IMR-90 (cell line): ENCODE measurements at places on chromosomes 5 and 9. TPM values are rescaled to one million over a fixed set of nuclear protein-coding genes. Genes with fewer than 3 reads are reported as not detected.

Gene HRCT1
- total RNA-seq = 1.1 and 1.7 TPM in 2 replicates

DNA sequence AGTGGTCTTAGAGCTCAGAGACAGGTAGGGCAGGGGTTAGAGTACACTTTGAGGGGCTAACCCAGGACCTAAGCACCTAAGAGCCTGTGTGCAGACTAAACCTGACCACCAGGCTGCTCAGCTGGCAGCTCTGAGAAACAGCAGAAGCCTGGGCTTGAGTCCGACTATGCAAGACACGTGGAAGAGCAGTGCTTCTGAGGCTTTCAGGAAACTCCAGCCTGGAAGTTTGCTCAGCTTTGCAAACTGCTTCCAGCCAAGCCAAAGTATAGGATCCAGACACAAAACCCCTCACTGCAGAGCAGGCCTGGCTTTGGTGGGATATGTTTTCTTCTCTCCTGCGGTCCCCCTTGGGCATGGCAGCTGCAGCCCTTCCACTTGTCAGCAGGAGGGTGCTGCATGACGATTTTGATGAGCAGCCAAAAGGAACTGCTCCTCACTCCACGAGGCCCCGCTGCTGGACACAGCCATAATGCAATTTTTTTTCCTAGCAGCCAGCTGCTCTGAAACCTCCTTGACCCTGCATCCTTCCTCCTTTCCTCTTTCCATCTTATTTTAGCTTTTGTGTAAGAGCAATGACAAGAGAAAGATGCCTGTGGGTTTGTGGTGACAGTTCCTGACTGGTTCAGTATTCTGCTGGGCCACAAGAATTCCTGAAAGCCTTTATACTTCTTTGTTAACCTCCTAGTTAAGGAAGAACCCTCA, 123.1 kb downstream of the LIFR start:
- no peak overlapping the region for H3K4me3 ChIP-seq
- peak; percentile 87 for DNase-seq
- no peaks in the 10 kb centered on the region for H3K36me3 ChIP-seq

- no peak overlapping the region for H3K27ac ChIP-seq
- no peaks in the 10 kb centered on the region for H3K36me3 ChIP-seq
- DNase-seq = no peak
- H3K4me1 ChIP-seq = no peaks in the 10 kb centered on the region
- H3K27me3 ChIP-seq = peaks cover 1% of the 10 kb centered on the region; the same call in 1 of the 2 replicates
Measured at GRCh38 chr9:33740075-33740474, 55.3 kb upstream of the PRSS3 start.

GRCh38 chr5:9516591-9516990, 29.3 kb downstream of the SEMA5A start:
- no peaks in the 10 kb centered on the region for H3K36me3 ChIP-seq
- no peak for DNase-seq
- H3K4me3 ChIP-seq = no peak overlapping the region
- no peaks in the 10 kb centered on the region; the same call in 1 of the 2 replicates for H3K4me1 ChIP-seq
- no peaks in the 10 kb centered on the region for H3K27me3 ChIP-seq

DNA sequence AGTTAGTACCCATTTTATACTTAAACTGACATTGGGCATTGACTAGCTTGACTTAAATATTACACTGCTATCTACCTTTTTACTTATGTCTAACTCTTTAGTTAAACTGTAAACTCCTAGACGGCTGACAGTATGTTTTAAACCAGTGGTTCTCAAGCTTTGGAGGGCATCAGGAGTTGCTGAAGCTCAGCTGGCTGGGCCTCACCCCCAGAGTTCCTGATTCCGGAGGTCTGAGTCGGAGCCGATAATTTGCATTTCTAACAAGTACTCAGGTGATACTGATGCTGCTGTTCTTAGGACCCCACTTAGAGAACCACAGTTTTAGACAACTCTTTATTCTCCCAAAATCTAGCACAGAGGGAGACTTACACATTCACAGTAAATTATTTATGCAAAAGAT, 63.3 kb upstream of the PCA3 start:
- no peaks in the 10 kb centered on the region for H3K4me1 ChIP-seq
- no peak for DNase-seq
- no peaks in the 10 kb centered on the region for H3K36me3 ChIP-seq
- peaks cover 6% of the 10 kb centered on the region for H3K27me3 ChIP-seq

- peaks cover 3% of the 10 kb centered on the region; the same call in 1 of the 2 replicates for H3K4me1 ChIP-seq
- H3K27ac ChIP-seq = peak overlapping the region; percentile 85
- DNase-seq = peak; percentile 66
- H3K36me3 ChIP-seq = peaks cover under 1% of the 10 kb centered on the region; the same call in 1 of the 2 replicates
- peak overlapping the region; percentile 81 for H3K4me3 ChIP-seq
Measured at GRCh38 chr5:98770209-98770910, 3.1 kb upstream of the RGMB start.
